Dermis blood vessel endothelial cell (primary cell): ENCODE measurements at places on chromosomes 1 and 21. TPM values are rescaled to one million over a fixed set of nuclear protein-coding genes. Genes with fewer than 3 reads are reported as not detected.

DNA sequence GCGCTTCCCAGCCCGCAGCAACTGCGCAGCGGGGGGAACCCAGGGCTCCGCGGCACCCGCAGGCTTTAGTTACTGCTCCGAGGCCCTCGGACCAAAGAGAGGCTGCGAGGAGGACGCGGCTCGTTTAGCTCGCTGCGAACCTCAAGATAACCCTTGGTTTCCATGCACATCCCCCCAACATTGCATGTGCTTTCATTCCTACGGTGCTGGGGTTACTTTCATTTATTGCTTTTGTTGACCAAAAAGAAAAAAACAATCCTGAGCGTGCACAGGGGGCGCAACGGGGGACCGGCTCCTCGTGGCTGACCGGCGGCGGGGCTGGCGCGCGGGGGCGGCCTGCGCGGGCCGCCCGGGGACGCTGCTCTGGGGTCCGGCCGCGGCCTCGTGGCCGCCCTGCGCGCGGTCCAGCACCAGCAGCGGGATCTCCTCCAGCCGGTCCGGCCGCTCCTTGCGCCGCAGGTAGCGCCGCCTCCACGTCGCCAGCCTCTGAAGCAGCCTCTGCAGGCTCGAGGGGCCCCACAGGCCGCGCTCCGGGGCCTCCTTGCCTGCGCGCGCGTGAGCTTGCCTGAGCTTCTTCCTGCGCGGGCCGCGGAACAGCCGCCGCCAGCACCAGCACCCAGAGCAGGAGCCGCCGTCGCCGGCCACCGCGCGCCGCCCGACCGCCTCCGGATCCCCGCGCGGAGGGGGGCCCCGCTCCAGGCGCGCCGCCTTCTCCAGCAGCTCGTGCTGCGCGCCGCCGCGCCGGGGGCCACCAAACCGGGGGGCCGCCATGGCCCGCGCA is 77.4 kb downstream of the DESI2 start:
- peak; percentile 61 for DNase-seq

GRCh38 chr1:239955431-239955830 is 136.3 kb upstream of the FMN2 start:
- DNase-seq, result no peak

DNA sequence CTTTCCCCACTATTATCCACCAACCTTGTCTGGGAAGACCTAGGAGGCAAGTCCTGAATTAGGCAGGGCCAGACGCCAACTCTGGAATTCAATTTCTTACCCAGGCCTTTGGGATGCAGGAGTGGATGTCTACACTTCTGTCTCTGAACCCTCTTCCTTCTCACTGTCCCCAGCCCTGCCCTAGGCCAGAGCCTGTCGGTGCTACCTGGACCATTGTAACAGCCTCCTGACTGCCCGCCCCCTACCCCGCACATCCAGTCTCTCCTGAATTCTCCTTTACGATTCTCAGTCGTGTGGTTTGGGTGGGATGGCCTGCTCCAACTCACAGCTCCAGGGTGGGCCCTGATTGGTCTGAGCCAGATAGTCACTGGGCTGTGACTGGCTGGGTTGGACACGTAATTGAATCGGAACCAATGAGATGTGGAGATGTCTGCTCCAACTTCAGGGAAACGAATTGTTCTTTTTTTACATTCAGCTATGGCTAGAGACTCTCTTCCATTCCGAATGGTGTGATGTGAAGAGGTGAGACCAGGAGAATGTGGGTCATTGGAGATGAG is 304.6 kb downstream of the PTPRU start:
- no peak for DNase-seq

DNA sequence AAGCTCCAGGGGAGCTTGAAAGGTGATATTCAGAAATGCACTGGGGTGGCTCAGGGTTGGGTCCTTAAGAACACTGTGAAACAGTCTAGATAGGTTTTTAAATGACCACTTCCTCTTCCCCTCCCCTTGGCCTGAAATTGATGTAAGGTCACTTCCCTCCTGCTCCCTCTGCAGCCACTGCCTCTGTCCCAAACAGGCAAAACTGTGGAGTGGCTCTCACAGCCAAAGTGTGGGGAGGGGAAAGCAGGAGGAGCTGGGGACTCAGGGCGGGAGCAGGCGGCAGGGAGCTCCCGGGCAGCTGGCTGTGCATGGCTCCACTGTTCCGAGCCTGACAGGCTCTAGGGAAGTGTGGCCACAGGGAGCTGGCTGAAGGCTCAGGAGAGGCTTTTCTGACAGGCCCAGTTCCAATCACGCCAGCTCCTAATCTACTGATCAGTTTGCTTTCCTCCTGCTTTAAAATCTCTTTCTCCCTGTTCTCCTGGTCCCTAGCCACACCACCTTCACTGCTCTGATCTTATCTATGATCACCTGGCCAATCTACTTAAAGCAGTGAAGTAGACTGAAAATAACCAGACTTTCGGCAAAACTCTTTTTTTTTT is 5.1 kb upstream of the CSRP1 start:
- peak; percentile 51 for DNase-seq

GRCh38 chr1:244941121-244941520 is 76.8 kb upstream of the HNRNPU start:
- DNase-seq, result no peak

GRCh38 chr1:183544598-183545297 is 45.5 kb downstream of the NCF2 start:
- peak; percentile 8 for DNase-seq

DNA sequence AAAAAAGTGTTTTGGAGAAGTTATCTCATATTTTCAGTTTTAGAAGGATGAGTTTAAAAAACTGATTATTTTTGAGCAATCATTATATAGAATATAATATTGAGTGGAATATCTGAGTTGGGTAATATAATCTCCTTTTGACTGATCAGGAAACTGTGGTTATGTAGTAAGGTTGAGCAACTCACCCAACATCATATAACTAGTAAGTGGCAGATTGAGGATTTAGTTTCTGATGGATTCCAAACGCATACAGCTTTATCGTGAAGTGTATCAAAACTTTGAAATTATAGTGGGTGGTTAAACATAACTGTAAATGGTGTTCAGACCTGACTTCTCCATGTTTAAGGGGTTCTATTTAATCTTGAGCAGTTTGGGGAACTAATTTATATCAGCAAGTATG is 98.6 kb downstream of the OLFM3 start:
- no peak for DNase-seq

SPRR1B gene
- not detected in 2 replicates for total RNA-seq

DNA sequence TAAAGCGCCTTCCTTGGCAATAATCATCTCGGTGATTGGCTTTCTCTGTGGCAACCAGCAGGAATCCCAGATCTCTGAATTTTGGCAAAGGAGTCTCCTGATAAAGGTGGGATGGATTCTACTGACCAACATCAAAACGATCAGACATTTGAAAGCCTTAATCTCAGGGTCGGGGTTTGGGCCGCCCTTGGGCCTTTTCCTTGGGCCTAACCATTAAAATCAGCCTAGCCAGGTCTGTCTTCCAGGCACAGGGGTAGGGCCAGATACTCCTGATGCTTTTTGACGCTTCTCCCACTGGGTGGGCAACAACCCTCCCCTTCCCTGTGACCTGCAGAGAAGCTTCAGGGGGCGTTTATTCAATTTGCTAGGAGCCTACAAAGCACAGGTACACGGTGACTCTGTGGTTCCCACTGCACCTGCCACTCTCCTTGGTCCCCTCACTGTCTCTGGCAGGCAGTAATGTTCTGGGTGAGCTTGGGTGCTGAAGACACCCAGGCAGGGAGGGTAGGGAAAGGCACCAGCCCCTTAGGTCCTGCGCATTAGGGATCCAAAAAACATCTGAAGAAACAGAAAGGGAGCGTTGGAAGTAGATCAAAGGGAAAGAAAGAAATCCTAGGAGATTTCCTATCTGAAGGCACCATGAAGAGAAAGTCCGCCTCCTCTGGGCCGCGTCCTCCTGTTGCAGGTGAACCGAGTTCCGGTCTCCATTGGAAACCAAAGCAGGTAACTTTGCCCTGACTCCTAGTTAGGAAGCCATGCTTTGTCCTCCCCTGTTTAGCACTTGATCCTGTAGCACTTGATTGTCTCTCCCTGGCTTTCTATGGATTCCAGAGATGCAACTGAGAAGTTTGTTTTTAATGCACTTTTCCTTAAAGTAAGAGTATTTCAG is 12.3 kb downstream of the RNU1-2 start:
- no peak for DNase-seq

DNA sequence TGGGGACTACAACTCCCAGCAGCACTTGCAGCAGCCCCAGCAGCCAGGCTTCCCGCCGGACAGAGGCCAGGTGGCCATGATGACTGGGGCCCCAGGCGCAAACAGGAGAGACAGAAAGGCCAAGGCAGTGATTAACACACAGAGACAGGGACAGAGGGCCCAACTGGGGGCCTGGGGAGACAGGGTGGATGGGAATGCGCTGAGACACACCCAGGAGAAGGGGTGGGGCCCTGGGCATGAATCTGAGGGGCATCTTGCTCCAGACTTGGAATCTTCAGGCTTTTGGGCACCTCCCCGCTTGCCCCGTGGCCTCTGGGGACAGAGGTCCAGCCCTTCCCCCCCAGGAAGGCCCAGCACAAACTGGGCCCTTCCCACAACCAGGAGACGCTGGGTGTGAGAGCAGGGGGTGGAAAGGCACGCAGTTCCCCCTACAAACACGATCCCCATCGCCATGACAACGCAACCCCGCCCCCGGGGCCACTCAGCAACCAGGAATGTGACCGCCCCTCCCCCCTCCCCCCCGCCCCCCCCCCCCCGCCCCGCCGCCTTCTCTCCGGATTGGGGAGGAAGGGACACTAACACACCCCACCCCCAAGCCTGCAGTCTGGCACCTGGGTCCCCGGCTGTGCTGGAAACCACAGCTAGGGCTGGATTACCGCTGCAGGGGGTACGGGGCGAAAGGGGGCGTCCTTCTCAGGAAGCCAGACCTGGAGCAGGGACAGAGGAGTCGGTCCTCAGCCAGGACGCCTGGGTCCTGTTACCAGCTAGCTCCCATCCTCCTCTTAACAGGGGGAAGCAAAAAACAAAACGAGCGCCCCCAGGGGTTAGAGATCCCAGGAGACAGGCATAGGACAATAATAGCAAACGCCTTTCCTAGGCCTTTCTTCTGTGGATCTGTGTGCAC is 4.5 kb downstream of the HDGF start:
- DNase-seq, result peak; percentile 95

- DNase-seq, result no peak
Measured at GRCh38 chr1:167120899-167121298, 27.0 kb downstream of the STYXL2 start.

SWT1 gene
- 6.4 and 7.1 TPM in 2 replicates for total RNA-seq

GRCh38 chr1:41648844-41649243 is 164.4 kb upstream of the EDN2 start:
- DNase-seq, result no peak

DNA sequence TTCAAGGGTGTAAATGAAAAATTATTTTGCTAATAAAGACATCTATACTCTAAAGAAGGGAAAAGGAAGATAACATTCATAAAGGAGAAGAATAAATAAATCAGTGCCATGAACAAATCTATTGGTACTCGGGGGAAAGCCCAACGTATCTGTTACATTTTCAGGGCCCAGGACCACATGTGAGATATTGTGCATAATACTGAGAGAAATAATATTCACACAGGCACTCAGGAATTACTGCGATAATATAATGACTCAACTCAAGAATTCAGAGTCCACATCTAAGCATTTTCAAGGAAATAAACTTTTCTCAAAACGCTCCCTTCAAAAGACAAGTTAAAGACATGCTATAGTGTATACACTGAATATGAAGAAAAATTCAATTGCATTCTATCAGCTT is 108.8 kb downstream of the SMYD2 start:
- no peak for DNase-seq

DNA sequence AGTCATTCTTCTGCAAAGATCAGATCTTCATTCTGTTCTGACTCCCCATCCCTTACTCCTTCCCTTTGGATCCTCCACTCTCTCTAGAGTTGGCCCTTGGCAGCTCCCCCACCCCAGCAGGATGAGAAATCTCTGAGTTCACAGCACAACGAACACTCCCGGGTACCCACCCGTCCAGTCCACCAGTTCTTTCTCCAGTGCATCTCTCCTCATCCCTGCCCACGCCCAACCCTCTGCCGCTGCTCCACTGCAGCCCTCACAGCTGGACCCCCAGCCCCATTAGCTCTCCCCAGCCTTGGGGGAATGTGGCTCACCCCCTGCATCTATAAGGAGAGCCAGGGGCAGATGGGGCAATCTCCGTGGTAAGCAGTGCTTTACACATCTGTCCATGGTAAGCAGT is 125.7 kb downstream of the MATN1 start:
- DNase-seq, result no peak

DNA sequence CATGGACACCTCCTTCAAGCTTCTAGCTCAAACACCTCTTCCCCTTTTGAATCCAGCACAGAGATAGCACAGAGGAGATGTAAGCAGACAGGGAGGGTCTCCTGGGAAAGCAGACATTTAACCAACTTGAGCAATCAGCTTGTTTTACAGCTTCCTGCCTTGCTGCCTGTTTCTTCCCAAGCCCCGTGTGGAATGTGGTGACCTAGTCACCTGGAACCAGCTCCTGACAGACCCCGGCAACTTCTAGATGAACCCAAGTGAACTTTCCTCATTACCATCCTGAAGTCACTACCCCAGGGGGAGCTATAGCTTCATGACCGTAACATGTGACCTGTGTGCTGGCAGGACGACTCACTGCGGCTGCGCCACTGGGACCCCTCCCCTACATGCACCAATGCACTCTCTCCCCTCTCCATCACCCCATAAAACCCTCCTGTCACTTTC is 24.1 kb upstream of the TTF2 start:
- peak; percentile 6 for DNase-seq

BCAR3 gene
- 47.1 and 50.5 TPM in 2 replicates for total RNA-seq

GRCh38 chr21:42683371-42684108 is 30.1 kb downstream of the PDE9A start:
- no peak for DNase-seq

- no peak for DNase-seq
Measured at GRCh38 chr1:31869449-31869848, 53.6 kb upstream of the SPOCD1 start.

DMBX1 gene
- total RNA-seq, result not detected in 2 replicates

CFAP45 gene
- total RNA-seq, result 0.17 and 0.19 TPM in 2 replicates

DNA sequence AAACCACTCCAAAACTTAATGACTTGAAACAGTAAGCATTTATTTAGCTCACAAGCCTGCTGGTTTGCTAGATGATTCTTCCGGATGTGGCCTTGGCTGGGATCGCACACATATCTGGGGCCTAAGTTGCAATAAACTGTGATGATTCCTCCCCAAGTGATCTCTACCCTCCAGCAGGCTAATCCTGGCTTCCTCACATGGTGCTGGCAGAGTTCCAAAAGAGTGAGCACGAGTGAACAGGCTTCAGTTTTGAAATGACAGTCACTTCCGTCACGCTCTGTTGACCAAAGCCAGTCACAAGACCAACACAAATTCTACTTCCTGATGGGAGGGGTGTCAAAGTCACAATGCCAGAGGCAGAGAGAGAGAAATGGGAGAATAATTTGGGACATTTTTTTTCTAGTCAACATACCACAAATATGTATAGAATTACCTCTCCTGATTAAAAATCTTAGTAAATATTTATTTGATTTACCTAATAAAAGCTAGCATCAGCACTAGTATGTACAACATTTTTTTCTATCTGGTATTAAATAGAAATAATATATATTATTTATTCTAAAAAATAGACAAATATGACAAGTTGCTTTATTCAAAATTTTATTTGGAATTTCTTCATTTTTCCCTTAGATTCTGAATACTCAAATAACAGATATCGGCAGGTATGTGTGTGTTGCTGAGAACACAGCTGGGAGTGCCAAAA is 292.7 kb downstream of the TPR start:
- DNase-seq, result peak; percentile 90

TMEM54 gene
- total RNA-seq, result 20.1 and 30.6 TPM in 2 replicates

TSPEAR gene
- 0.47 and 1.0 TPM in 2 replicates for total RNA-seq
